ENCODE measurements at places on chromosomes 6 and 20. TPM values are rescaled to one million over a fixed set of nuclear protein-coding genes. Genes with fewer than 3 reads are reported as not detected.

DNA sequence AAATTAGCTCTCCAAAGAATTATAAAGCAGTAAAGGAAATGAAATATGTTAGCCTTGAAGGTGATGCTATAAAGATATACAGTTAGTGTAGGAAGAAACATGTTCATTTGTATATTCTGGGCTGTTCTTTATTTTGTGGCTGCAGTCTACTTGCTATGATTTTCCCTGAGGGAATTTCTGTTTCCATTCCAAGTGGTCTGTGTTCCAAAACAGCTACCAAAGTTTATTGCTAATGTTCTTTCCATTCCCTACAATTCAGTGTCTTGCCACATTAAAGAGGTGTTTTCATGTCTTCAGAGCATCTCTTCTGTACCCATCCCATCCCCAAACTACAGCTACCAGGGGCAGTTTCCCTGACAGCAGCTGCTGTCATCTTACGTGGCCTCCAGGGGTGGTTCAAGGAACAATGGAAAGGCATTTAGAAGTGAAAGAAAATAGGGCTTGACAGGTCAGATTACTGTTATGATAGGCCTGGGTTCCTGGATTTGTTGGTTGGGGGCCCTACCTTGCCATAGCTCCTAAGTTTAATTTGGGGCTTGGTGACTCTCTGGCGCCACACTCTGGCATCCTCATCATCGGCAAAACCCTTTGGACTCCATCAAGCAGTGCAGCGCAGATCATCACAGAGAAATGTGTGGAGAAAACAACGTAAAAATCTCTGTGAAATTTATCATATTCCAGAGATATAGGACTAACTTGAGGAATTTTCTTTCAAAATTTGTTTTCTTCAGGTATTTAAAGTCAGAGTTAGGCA, 33.8 kb upstream of the AIG1 start:
- no peak for DNase-seq

GRCh38 chr20:33933469-33933909, 60.2 kb upstream of the RALY start:
- DNase-seq, result peak; percentile 57

DNA sequence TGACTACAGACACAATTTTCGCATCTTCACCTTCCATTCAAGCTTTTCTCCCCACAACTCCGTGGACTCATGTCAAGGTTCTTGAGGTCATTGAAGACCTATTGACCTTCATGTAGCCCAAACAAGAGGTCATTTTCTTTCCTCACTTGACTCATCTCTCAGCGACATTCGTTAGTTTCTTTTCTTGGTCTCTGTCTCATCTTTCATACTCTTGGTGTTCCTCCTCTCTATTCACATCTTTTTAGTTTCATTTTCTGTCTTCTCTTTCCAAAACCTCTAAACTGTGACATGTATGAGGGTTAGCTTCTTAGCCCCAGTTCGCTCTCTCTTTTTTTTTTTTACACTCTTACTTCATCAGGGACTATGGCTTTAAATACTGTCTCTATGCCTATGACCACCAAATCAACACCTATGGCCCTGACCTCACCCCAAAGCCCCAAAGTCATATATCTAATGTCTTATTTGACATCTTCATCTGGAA, 128.6 kb upstream of the BACH2 start:
- no peak for DNase-seq

- no peak for DNase-seq
Measured at GRCh38 chr6:30834646-30835045, 49.7 kb upstream of the DDR1 start.

DNA sequence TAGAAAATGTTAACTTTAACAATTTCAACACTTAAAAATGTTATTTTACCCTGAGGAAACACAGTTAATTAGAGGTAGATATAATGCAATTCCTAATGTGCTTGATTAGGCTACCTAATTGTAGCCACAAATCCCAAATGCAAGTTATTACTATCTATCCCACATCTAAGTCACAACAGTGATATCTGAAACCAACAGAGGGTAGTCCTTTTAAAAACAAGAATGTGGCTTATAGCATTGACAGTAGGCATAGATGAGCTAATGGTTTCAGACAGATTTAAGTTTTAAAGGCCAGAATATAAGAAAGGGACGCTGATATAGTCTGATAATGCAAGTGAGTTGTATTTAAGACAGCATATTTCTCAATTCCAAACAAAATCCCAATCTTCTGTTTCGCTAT, 23.0 kb downstream of the PLN start:
- DNase-seq, result no peak

- DNase-seq, result no peak
Measured at GRCh38 chr20:62773845-62774714, 22.2 kb upstream of the MRGBP start.

GRCh38 chr6:127869772-127870404, 31.0 kb downstream of the THEMIS start:
- DNase-seq, result no peak

- no peak for DNase-seq
Measured at GRCh38 chr20:45052698-45053429, 48.1 kb downstream of the KCNS1 start.

DNA sequence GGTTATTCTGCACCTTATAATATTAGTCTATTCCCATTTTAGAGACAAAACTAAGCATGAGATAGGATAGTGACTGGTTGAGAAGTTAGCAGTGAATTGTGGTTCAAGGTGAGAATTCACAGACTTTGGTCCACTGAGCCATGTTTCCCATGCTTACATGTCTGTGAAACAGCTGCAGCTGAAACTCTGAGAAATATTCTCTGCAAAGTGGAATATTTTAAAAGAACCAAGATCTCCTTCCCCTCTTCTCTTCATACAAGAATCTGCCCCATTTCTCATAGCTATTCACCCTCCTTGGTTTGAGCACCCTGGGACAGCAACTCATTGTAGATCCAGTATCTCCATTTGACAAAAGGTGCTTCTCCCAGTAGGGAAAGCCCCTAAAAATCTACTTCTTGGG, 70.2 kb upstream of the TMEM170B start:
- DNase-seq, result no peak

DNA sequence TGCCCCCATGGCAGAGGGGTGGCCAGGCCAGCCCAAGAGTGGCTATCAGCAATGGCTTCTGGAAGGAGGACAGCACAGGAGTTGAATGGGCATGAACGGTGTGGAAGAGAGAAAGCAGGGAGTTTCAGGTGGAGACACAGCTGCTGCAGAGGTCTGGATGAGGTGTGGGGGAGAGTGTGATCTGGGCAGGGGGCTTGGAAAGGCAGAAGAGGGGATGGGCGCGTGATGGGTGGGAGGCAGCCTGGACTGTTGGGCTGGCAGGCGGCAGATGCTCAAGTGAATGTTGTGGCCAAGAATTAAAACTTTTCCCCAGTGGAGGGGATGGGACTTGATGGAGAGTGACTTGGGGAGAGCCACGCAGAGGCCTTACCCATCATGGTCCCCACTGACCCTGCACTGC, 46.5 kb downstream of the TOX2 start:
- no peak for DNase-seq

DNA sequence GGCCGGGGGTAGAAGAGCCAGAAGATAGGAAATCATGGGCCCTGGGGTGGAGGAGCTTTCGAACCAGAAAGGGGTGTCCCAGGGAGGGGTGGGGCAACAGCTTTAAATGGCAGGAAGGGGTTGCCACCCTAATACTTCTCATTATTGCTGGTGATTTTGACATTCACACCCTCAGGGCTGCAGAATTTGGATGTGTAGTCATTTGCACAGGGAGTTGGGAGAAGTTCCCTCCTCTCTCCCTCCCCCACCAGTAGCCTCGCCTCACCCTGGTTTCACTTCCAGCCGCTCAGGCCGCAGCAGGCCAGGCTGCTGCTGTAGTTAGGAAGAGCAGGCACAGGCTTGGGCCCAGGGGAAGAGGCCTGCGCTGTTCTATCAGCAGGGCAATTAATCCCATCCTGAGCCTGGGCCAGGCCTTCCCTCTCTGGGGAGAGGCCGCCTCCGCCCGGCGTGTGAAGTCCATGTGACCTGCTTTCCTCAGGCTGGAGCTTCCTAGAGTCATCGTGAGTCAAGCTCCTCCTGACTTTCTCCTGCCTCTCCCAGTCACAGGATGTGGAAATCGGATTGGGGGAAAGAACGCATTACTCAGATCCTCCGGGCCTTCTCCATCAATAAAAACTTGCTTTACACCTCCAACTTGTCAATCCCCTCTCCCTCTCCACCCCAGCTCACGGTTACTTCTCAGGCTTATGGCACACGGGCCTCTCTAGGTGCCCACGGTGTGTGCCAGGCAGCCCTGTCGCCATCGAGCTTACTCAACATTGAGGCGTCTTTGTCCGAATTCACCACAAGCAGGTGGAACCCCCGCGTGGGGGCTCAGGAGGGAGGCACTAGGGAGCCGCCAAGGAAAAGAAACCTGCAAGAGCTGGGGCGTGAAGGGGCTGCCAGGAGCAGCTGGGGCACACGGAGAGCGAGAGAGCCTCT, 7.8 kb downstream of the ADTRP start:
- peak; percentile 100 for DNase-seq

- no peak for DNase-seq
Measured at GRCh38 chr6:128554302-128554701, 33.9 kb upstream of the PTPRK start.

- DNase-seq, result no peak
Measured at GRCh38 chr6:142842418-142843261, 102.3 kb downstream of the HIVEP2 start.

DNA sequence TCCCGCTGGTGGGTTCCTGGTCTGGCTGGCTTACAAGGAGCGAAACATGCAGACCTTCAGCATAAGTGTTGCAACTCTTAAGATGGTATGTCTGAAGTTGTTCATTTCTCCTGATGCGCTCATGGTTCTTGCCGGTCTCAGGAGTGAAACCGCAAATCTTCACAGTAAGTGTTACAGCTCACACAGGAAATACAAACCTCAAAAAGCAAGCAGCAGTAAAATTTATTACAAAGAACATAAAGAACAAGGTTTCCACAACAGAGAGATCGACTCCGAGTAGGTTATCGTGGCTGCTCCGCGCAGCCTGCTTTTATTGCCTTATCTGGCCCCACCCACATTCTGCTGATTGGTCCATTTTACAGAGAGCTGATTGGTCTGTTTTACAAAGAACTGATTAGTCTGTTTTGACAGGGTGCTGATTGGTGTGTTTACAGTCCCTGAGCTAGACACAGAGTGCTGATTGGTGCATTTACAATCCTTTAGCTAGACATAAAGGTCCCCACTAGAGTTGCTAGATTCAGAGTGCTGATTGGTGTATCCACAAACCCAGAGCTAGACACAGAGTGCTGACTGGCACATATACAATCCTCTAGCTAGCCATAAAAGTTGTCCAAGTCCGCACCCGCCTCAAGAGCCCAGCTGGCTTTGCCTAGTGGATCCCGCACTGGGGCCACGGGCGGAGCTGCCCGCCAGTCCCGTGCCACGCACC, 39.2 kb downstream of the TRIM27 start:
- DNase-seq, result no peak

- DNase-seq, result no peak
Measured at GRCh38 chr20:8621001-8621400, 447.9 kb upstream of the PLCB4 start.

DNA sequence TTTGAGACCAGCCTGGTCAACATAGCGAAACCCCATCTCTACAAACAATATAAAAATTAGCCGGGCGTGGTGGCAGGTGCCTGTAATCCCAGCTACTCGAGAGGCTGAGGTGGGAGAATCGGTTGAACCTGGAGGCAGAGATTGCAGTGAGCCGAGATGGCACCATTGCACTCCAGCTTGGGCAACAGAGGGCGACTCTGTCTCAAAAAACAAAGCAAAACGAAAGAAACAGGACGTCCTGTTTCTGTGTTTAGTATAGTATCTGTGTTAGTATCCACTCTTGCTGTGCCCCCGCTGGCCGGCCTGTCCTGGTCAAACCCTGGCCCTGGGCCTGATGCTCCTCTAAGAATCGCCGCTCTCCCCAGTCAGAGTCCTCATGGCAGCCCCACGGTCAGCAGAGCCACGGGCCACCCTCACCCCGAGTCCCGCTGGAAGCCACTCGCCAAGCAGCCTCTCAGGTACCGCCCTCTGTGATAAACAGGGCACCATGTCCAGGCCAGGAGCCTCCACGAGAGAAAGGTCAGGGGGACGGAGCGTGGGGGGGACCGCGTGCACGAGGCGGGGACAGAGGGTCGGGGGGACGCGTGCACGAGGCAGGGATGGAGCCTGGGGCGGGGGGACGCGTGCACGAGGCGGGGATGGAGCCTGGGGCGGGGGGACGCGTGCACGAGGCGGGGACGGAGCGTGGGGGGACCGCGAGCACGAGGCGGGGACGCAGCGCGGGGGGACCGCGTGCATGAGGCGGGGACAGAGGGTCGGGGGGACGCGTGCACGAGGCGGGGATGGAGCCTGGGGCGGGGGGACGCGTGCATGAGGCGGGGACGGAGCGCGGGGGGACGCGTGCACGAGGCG, 384.5 kb downstream of the SMOC2 start:
- DNase-seq, result no peak

- DNase-seq, result no peak
Measured at GRCh38 chr20:52289956-52290565, 98.5 kb upstream of the ZFP64 start.

DNA sequence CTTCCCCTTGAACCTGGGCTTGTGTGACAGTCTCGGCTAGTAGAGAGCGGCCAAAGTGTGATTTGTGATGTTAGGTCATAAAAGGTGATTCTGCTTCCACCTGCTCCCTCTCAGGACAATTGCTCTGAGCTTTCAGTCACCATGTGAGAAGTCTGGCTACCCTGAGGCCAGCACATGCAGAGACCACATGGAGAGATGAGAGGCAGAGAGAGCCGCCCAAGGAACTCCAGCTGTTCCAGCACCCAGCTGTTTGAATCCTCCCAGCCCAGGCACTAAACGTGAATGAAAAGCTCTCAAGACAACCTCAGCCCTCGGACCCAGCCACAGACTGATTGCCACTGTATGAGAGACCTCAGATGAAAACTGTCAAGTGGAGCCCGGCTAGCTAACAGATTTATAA, 143.4 kb upstream of the EEF1E1 start:
- no peak for DNase-seq

GRCh38 chr6:15017261-15017660, 228.6 kb upstream of the JARID2 start:
- DNase-seq, result no peak

- DNase-seq, result peak; percentile 27
Measured at GRCh38 chr6:73134588-73134987, 90.7 kb downstream of the KHDC1L start.

GRCh38 chr6:168407842-168408241, 33.1 kb upstream of the SMOC2 start:
- no peak for DNase-seq

GRCh38 chr20:48686238-48687116, 141.3 kb downstream of the PREX1 start:
- peak; percentile 97 for DNase-seq

Gene BACH2
- total RNA-seq, result not detected

Gene TXLNB
- not detected for total RNA-seq

Gene METTL24
- not detected for total RNA-seq

Gene MYLK2
- total RNA-seq, result not detected

Gene NRSN1
- not detected for total RNA-seq

Gene OOEP
- not detected for total RNA-seq

Gene KIAA0408
- total RNA-seq, result not detected

Gene EYA4
- 6.1 TPM for total RNA-seq

Gene COL20A1
- not detected for total RNA-seq

Gene ADAM33
- 7.3 TPM for total RNA-seq

Gene MAPK14
- total RNA-seq, result 24.7 TPM

Gene OPRM1
- not detected for total RNA-seq

Gene CCDC28A
- total RNA-seq, result 15.3 TPM
